ENCODE measurements at places on chromosomes 7 and 10.

DNA sequence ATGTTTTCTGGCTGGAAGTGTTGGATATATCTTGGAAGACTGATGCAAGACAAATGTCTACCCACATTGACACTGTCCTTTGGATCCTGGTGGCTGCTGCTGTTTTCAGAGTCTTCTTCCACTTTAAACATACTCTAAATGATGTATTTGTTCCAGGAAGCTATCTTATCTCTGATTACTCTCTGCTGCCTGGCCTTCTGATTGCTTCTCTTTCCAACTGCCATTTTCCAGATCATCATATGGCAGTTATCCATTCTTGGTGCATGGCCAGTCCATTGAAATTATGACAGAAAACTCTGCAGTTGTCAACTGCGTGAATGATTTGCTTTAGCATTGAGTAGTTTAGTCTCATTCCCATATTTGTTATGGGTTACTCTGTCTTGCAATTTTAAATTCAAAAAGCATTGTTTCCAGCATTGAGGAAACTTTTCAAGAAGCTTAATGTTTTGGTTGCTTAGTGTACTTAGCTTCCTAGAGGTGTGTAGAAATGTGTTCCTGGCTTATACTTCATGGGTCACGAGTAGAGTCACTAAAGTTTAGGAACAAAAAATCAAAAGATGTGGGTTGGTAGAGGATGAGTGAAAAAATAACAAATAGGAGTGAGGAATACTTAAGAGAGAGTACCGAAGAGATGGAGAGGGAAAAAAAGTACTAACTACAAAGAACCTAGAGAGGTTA is 268.3 kb upstream of the MTPN start:
- no peak for DNase-seq

GRCh38 chr7:134209322-134210015 is 82.3 kb downstream of the LRGUK start:
- no peak for DNase-seq

DNA sequence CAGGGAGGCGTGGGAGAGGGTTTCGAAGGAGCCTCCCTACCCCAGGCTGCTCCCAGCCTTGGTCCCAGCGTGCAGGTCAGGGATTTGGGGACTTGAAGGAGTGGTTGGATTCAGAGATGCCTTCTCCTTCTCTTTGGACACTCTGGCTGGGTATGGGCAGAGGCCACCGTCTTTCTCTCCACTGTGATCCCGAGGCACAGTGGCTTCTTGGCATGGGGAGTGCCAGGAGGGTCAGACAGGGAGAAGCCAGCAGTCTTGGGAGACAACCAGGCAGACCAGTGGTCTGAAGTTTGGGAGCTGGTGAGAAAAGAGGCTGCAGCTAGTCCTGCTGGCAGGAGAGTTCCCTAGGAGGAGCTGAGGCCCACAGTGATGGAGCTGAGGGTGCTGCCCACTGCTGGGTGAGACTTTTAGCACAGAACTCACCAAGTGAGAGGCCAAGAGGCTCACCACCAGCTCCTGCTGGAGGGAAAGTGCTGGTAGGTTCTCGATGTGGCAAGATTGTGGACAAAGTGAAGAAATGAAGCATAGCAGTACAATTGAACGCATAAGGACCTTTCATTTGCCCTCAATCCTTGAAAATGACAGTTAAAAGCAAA is 35.2 kb upstream of the WDFY4 start:
- DNase-seq: no peak

GRCh38 chr10:3375505-3375904 is 202.9 kb upstream of the PITRM1 start:
- DNase-seq: no peak

DNA sequence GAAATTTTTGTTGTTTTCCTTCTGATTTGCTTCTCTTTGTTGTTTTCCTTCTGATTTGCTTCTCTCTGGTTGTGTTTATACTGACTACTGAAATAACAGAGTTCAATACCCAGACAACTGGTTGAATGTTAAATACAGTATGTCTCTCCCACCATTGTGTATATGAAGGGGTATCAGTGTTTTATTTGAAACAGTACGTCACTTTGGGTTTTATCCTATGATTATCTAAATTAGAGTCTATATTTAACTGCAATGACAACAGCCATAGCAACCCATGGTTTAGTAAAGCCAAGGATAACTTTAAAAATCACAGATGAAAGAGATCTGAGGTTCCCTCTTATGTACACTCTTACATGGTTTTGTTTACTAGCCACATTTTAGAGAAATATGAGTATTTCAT is 141.3 kb downstream of the GNAT3 start:
- no peak for DNase-seq

GRCh38 chr10:11425296-11425610 is 186.2 kb downstream of the USP6NL start:
- no peak for DNase-seq

GRCh38 chr7:96685353-96685752 is 24.3 kb downstream of the SEM1 start:
- no peak for DNase-seq

- DNase-seq: no peak
Measured at GRCh38 chr7:149800169-149800555, 26.8 kb upstream of the ZNF467 start.

GRCh38 chr10:89377705-89378637 is at the start of gene IFIT1B:
Gene IFIT1B (plus strand): TSS chr10:89378056. CDS start chr10:89378136, 80 bp downstream.
- DNase-seq: no peak

GRCh38 chr7:113144817-113145216 is 26.5 kb upstream of the SMIM30 start:
- DNase-seq: no peak

- DNase-seq: no peak
Measured at GRCh38 chr10:49001402-49001801, 61.8 kb upstream of the LRRC18 start.

DNA sequence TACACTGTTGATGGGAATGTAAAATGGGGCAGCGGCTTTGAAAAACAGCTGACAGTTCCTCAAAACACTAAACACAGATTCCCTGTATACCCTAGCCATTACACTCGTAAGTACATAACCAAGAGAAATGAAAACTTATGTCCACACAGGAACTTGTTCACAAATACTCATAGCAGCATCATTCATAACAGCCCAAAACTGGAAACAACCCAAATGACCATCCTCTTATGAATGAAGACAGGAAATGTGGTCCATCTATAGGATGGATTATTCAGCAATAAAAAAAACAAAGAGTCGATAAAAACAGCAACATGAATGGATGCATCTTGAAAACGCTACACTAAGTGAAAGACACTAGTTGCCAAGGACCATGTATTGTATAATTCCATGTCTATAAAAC is 23.7 kb downstream of the NMT2 start:
- DNase-seq: peak; percentile 67

GRCh38 chr7:155964543-155964942 is 152.3 kb upstream of the SHH start:
- DNase-seq: no peak

GRCh38 chr7:150410131-150410530 is 31.0 kb downstream of the ZNF775 start:
- DNase-seq: no peak

- no peak for DNase-seq
Measured at GRCh38 chr10:77661100-77661499, 23.5 kb upstream of the KCNMA1 start.

DNA sequence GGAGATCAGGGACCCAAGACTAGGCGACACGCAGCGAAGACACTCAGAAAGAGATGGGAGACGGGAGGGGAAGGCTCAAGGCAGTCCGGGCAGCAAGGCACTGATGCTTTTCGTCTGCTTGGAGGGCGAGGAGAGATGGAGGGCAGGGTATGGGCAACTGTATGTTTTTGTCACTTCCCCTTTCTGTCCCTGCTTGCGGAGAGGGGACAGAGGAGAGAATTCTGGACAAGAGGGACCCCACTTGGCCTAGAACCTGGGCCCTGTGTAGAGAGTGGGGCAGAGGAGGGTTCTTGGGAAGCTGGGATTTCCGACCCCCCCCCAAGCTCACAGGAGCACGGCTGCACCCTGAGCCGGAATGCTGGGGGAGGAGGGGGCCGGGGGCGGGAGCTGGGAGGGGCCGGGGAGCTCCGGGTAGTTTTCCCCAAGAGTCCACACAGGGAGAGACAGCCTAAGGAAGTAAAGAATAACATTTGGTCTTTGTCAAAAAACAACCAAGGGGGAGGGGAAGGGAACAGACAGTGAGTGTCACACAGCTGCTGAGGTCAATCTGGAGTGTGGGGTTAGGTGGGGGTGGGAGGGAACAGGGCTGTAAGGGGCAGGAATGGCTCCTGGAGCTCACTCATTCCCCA is 1.8 kb downstream of the LRCH4 start:
- no peak for DNase-seq

DNA sequence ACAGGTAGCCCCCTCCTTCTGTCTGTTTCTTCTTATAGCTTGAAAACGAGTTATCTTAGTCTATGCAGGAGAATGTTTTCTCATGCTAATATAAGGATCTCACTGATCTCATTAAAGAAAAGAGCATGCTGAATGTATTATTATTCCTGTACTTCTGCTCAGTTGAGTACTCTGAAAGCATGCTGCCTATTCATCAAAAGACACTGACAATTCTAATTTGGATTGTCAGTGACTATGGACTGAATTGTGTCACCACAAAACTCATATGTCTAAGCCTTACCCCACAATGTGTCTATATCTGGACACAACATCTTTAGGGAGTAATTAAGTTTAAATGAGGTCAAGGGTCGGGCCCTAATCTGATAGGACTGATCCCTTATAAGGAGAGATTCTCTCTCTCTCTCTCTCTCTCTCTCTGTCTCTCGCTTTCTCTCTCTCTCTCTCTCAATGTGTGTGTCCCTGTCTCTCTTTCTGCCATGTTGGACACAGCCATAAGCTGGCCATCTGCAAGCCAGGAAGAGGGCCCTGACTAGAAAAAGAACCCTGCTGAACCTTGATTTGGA is 98.4 kb downstream of the GNAT3 start:
- DNase-seq: no peak

DNA sequence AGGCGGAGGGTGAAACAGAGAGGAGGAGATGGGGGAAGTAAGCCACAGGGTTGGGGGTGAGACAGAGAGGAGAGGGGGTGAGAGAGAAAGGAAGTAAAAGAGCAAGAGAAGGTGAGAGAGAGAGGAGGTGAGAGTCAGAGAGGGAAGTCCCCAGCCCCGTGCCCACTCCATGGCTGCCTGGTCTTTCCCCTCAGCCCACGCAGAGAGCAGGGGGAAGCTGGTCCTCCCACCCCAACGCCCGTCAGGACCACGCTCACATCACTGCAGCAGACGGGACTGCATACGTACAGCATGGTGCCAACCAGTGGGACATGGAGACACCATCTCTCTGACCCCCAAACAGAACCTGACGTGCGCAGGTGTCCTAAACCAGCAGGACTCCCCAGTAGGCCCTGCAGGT is 12.1 kb upstream of the PDGFA start:
- DNase-seq: no peak

- peak; percentile 88 for DNase-seq
Measured at GRCh38 chr7:149495785-149496641, 1.6 kb downstream of the ZNF746 start.

- no peak for DNase-seq
Measured at GRCh38 chr10:75272896-75273295, 37.1 kb upstream of the COMTD1 start.

- peak; percentile 62 for DNase-seq
Measured at GRCh38 chr7:12229046-12229445, 18.0 kb downstream of the TMEM106B start.

DNA sequence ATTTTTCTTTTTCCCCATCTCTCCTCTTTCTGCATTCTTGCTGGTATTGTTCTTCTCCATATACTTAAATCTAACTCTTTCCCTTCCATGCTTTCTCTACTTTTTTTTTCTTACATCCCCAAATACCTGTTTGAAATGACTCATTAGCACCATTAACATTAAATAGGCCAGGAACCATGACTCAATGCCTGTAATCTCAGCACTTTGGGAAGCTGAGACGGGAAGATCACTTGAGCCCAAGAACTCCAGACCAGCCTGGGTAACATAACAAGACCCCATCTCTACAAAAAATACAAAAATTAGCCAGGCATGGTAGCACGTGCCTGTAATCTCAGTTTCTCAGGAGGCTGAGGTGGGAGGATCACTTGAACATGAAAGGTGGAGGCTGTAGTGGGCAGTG is 1026.8 kb downstream of the GATA3 start:
- DNase-seq: no peak

DNA sequence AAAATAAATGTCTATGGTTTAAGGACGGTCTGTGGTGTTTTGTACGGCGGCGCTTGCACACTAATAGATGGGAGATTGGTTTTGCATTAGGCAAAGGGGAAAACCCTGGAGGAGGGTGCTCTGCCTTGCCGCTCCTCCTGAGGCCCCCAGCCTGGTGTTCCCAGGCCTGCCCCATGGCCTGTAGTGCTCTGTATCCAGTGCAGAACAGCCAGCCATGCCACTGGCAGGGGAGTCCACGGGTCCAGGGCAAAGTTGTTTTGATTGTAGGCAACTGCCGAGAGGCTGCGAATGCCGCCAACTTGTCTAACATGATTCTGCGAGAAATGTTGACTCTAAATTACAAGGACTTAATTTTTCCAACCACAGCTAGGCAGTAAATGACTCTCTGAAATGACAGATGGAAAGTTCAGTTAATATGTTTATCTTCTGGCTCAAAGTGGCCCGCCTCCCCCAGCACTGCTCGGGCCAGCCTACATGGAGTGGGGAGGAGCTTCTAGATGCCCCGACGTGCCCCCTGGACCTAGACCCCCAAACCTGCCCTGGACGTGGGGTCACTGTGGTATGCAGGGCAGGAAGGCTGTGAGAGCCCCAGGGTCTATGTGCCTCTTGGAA is 104.6 kb upstream of the GDF10 start:
- DNase-seq: no peak

- DNase-seq: no peak
Measured at GRCh38 chr7:27143023-27143949, at the start of gene HOXA5. Gene HOXA5 (minus strand): TSS chr7:27143681. CDS start chr7:27143607, 74 bp downstream.

DNA sequence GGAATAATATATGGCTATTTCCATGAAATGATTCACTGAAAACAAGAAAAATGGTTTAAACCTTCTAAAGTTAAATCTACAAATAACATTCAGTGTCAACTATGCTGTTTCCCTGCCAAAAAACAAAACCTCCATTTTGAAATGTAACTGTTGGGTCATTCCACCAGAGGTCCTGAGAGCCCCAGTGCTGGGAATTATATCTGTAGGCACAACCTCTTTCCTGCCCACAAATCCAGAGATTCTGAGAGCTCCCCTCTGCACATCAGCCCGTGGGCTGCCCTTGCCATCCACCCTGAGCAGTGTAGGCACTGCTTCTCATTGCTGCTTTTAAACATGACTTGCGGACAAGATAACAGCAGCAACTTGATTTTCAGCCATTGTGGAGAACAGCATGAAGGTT is 198.6 kb downstream of the TMEM178B start:
- no peak for DNase-seq

All from iris pigment epithelial cell (primary cell).